ENCODE measurements at places on chromosomes 2 and 18.

GRCh38 chr2:174495365-174496012 lies 8.7 kb upstream of the GPR155 start:
- DNase-seq: no peak

DNA sequence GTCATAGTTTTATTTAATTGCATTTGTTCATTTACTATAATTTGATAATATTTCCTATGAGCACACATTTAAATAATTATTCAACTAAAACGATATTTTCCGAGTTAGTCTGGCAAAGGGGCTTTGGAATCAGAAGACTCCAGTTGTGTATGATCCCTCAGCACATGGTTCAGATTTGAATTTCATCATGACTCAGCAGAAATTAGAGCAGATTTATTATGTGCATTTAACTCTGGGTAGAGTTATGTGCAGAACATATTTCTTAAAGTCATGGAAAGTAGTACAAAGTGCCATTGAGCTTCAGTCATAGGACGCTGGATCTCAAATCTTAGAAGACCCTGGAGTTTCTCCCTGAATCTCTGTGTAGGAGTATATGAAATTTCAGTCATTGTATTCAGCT lies 106.7 kb downstream of the ADCYAP1 start:
- no peak for DNase-seq

GRCh38 chr18:48308027-48308635 lies 101.1 kb downstream of the ZBTB7C start:
- DNase-seq: no peak

GRCh38 chr2:100639588-100640390 lies 77.0 kb downstream of the PDCL3 start:
- DNase-seq: no peak

DNA sequence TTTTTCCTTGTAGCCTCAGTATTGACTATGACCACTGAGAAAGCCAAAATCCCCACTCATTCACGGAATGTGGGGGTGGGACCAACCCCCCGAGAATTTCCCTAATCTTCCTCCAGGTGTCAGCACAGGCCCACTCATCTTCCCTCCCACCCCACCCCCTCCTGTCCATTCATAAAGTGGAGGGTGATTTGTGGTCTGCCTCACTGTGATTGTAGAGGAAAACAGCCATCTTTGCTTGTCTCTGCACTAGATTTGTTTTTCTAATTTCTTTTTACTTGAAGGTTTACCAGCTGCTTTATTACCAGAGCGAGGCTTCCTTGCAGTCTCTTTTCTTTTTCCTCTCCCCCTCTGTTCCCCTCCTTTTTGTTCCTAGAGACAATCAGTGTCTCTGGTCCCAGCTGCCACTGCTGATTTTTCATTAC lies 171.8 kb downstream of the ICOS start:
- DNase-seq: peak; percentile 14

DNA sequence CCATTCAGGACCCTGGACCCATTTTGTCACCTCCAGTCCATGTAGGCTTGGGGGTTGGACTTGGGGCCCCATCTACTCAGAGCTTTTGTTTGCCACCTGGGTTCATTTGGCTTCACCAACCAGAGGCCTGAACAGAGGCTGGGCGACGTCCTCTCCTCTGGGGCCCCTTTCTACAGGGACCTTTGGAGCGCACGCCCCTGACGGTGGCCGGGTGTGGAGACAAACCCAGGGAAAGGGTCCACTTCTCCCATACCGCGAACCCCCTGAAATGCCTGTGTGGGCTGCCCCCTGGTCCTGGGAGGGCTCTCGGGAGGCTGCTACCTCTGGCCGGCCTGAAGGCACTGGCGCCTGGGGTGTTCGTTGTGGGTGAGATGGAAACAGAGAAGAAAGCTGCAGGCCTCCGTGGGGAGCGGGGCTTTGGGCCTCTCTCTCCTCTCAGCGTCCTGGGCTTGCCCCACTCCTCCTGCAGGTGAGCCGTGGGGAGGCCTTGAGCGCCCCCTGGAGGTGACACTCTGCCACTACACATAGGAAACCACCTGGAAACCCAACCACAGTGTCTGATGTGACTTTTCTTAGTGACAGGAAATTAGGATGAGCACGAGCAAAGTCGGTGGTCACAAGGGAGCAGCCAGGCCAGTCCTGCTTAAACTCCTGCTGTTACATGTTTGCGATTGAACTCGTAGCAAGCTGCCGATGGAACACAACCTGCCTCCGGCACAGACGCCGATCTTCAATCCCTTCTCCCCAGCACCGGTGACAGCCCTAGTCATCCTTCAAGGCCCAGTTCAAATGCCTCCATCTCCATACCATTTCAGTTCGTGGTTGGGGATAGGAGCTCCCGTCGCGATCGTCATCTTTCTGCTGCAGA lies 12.0 kb upstream of the NTSR2 start:
- no peak for DNase-seq

- DNase-seq: no peak
Observed at GRCh38 chr2:215521031-215521430, 85.2 kb upstream of the FN1 start.

- peak; percentile 18 for DNase-seq
Observed at GRCh38 chr2:170155022-170155722, 22.8 kb upstream of the MYO3B start.

GRCh38 chr18:26821181-26821580 lies 44.3 kb downstream of the AQP4 start:
- DNase-seq: no peak

DNA sequence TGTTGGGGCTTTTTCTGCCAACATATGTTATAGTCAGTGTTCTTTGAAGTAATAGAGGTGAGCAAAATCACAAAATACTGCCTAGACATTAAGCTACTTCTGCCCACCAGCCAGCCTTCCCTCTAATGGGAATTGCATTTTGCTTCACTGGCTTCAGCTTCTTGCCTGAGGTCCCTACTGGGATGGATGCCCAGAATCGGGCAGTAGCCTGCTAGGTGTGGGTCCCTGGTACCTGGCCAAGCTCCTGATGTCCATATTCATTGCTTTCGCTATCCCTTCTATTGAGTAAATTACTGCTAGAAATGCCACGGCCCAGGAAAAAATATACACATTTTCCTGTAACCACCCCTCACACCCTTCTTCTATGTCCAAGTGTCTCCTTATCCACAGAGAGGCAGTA lies 27.0 kb downstream of the CRYGD start:
- no peak for DNase-seq

DNA sequence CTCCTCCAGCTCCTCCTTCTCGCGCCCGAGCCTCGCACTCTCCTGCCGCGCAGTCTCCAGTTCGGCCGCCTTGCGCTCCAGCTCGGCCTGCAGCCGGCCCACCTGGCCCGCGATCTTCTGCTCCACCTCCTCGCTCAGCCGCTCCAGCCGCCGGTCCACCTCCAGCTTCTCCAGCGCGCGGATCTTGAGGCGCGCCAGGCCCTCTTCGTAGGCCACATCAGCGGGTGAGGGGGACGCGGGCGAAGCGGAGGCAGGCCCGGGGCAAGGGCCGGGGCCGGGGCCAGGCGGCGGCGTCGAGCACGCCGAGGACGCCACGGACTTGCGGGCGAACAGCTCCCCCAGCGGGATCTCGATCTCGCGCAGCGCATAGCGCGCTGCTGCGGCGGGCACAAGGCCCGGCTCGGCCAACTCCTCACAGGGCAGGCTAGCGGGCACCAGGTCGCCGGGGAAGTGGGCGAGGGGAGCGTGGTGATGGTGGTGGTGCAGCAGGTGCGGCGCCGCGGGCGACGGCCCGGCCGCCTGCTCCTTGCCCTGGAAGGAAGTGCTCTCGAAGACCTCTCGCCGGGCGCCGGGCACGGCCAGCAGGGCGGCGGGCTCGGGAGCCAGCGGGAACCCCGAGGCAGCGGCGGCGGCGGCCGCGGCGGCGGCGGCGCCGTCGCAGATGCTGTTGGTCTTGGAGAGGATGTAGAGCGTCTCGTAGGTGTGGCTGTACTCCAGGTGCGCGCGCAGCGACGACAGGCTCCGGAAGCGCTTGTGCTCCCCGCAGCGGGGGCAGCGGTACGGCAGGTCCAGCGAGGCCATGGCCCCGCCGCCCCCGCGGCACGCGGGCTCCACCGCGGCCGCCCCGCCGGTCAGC lies 15.2 kb downstream of the FBXO41 start:
- no peak for DNase-seq

DNA sequence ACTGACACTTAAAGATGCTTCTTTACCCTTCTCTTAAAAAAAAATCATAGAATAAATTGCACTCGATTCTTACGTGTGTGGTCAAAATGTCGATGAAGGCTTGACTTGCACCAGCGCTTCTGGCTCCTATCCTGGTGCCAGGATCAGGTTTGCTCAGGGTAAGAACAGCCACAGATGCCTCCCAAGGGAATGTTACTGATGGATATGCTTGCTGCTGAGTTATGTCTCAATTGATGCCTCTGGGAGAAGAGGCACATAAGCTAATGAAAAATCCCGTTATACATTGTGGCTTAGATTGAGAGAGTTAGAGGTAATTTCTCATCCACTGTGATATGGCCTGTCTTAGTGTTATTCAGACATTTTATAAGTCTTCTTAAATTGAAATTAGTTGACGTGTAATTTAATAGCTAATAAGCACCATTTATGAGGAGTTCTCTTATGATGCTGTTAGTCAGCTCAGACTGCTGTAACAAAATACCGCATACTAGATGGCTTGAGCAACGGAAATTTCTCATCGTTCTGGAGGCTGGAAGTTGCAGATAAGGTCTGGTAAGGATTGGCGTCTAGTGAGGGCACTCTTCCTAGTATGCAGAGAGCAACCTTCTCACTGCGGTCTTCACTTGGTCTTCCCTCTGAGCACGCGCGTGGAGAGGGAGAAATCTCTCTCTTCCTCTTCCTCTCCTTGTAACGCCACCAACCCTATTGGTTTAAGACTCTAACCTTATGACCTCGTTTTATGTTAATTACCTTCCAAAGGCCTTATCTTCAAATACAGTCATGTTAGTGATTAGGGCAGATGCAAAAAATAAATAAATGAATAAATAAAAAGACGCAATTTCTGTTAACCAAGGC lies 116.6 kb upstream of the NOSTRIN start:
- peak; percentile 69 for DNase-seq

- DNase-seq: no peak
Observed at GRCh38 chr2:161085149-161085548, 75.1 kb upstream of the TANK start.

DNA sequence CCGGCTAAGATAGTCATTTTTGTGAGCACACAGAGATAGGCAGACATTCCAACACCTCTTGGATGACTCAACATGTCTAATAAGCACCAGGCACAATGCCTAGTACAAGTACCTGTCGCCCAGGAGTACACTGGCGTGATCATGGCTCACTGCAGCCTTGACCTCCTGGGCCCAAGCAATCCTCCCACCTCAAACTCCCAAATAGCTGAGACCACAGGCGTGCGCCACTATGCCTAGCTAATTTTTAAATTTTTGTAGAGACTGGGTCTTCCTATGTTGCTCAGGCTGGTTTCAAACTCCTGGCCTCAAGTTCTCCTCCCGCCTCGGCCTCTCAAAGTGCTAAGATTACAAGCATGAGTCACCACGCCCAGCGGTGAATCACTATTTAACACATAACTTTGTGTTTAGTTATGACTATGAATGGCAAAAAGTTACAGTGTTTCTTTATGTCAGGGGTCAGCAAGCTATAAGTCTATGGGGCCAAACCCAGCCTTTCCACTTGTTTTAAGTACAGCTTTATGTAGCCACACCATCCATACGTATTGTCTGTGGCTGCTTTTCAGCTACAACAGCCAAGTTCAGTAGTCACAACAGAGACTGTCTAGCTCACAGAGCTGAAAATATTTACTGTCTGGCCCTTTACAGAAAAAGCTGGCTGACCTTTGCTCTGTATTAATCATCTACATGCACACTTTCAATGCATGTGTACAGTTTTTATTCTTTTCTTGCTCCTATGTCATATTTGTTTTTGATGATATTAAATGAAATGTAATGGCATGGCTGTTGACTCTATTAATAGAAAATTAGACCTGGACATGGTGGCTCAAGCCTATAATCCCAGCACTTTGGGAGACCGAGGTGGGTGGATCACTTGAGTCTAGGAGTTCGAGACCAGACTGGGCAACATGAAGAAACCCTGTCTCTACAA lies 18.7 kb downstream of the ORC2 start:
- DNase-seq: peak; percentile 63

DNA sequence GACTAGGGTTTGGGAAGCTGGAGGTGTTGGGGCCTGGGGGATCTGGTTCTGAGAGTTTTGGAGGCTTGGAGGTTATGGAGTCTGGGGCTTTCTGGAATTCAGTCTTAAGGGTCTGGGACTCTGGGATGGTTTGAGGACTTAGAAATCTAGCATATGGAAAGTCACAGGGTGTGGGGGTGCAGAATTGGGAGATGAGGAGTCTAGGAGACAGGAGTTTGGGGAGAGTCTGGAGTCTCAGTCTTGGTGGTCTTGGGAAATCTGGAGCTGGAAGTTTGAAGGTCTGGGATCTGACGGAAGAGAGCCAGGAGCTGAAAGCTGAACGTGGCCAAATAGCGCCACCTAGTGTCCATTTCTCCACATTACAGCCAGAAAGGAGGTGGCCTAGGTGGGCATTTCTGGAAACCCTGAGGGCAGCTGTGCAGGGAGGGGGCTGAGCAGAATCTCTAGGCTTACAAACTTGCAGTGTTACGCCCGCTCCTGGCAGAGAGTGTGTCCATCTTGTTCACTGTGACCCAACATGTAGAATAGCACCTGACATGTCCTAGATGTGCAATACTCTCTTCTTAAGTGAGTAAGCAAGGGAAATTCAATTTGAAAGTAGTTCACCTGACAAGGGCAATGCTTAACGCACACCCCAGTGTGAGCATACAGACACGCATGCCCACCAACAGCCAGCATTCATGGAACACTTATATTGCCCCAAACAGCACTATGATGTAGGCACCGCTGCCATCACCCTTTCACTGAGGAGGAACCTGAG lies 204.8 kb downstream of the TFCP2L1 start:
- peak; percentile 65 for DNase-seq

DNA sequence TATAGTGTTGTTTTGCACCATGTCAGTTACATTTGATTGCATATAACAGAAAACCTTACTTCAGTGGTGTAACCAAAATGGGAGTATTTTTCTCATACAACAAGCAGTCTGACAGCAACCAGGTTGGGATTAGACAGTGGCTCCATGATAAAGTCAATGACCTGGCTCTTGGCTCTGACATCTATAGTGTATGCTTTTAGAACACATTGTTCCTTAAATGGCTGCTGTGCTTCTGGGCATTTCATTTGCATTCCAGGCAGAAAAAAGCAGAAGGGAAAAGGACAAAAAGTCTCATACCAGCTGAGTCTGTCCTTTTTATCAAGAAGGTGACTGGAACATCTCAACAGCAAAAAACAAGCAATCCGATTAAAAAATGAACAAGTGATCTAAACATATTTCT lies 10.2 kb downstream of the MERTK start:
- DNase-seq: no peak

- peak; percentile 48 for DNase-seq
Observed at GRCh38 chr2:215949991-215950404, 63.4 kb downstream of the MREG start.

Data from suppressor macrophage treated with lipopolysaccharide for 4 hours (primary cell).